ENCODE measurements at places on chromosomes 12 and 14.

DNA sequence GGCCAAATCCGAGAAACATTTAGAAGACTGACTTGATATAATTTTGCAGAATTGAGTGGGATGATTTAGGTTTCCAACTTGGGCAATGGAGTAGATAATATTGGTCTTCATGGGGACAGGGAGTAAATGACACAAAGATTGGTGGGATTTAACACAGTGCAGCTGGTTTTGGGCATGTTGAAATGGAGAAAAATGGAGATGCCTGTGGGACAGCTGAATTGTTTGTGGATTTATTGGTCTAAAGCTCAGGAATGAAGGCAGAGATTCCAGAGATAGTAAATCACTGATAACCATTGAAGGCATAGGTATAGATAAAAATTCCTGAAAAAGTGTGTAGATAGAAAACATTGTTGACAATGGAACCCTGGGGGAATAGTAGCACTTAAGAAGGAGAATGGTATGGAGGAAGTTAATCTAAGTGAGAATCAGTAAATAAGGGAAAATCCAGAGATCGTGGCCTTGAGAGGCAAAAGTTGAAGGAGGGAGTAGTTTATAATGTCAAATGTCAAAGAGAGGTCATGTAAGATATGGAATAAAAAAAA lies 120.9 kb upstream of the ATP2B1 start:
- no peak for DNase-seq

DNA sequence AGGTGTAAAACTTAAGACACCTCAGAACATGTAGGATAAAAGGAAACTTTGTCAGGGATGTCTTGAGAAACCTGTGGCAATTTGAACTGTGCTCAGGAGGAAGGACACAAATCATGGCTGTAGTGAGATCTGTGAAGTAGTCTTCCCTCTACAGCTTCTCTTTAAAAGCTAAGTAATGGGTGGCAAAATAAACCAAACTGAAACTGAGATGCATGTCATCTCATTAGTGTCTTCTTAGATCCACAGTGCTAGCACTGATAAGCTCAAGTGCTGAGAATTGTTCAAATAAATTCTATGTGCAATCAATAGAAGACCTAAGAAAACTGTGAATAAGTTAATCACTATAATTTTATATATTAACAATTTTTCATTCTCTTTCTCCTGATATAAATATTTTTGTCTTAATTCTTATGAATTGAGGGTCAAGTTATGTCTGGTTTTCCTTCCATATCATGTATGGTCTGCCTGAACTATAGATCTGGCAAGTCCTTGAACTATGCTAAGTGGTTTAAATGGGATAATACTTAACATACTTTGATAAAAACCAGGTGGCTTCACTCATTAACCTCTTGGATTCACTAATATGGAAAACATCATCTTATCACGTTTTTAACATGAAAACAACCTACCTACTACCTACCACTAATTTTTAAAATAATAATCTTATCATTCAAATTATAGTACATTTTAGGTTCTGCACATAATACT lies 27.2 kb downstream of the SYT1 start:
- DNase-seq: no peak

DNA sequence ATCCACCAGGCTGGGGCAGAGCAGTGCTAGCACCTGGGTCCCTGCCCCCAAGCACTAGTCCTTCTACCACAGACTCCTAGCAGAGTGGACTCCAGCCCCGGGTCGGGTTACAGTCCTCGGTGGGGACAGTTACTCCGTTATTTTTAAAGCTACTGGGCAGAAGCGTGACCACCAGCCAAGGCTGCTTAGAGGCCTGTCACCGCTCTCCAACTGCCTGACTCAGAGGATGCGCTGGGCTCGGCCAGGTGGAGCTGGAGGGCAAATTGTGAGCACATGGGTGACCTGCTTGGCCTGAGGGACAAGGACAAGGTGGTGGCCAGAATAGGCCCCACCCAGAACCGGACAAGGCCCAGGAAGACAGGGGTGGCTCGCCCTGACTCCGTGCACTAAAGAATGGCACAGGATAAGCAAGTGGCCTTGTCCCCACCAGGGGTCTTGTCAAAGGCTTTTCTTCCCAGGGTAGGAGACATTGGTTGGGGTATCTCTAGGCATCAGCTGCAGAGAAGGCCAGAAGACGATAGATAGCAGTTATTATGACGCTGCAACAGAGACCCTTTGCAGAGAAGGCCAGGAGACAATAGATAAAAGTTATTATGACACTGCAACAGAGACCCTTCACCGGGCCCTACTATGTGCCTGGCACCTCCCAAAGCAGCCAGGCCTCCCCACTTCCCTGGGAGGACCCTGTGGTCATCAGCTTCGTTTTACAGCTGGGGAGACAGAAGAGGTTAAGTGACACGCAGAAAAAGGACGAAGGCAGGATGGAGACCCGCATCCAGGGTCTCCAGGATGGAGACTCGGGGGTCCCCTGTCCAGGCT lies 1.6 kb downstream of the ABCB9 start:
- DNase-seq: no peak

- no peak for DNase-seq
These were observed 22.4 kb downstream of the ATF7 start for GRCh38 chr12:53603804-53604203.

- peak; percentile 85 for DNase-seq
These were observed 37.4 kb downstream of the GNPTAB start for GRCh38 chr12:101793401-101793800.

DNA sequence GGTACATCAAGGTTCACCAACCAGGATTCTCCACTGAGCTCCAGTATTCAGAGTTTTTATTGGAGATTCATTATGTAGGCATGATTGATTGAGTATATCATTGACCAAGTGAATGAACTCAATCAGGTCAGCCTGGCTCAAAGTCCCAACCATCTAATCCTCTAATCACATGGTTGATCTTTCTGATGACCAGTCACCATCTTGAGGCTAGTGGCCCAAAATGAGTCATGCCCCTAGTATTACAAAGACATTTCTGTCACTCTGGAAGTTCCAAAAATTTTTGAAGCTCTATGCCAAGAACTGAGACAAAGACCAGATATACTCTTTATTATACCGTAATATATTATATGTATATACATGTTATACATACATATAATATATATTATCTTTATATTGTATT lies 75.9 kb upstream of the ATF7IP start:
- peak; percentile 26 for DNase-seq

DNA sequence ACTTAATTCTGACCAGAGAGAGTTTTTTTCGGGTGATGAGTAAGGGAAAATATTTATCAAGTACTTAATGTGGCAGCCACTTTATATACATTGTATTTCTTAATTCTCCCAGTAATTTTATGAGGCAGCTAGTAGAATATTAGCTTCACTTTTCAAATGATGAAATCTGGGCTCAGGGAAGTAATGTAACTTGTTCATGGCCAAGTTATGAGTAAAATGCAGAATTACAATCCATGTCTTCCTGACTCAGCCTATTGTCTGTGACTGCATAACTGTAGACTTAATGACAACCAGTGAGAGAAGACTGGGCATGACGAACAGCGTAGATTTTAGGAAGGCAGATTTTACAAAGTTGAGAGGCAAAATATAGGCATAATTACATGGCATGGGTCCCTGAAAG lies 106.7 kb upstream of the MIS18BP1 start:
- no peak for DNase-seq

Data from M059J (cell line).